ENCODE measurements at places on chromosomes 16 and 17.

GRCh38 chr17:12522743-12523183 is 142.9 kb upstream of the MYOCD start:
- DNase-seq: no peak
- no peaks in the 10 kb centered on the region for H3K4me1 ChIP-seq
- no peak overlapping the region for H3K4me3 ChIP-seq
- no peaks in the 10 kb centered on the region for H3K36me3 ChIP-seq

DNA sequence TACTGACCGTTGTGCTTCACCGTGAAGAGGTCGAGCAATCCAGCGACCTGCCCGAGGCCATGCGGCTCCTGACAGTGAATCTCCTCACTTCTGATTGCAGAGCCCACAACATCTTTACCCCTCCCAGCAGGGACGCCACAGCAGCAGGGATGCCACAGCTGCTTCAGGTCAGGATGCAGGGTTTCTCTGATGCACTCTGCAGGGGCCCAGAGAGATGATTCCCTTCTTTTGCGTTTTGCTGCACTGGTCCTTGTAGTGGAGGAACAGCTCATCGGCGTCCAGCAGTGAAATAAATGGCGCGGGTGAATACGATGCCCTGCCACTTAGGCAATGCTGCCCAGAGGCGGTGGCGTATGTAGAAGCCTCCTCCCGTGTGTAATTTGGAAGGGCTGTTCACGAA is 5.6 kb downstream of the KIAA0513 start:
- H3K27me3 ChIP-seq: no peaks in the 10 kb centered on the region
- H3K36me3 ChIP-seq: peaks cover 15% of the 10 kb centered on the region
- peaks cover 17% of the 10 kb centered on the region for H3K4me1 ChIP-seq

DNA sequence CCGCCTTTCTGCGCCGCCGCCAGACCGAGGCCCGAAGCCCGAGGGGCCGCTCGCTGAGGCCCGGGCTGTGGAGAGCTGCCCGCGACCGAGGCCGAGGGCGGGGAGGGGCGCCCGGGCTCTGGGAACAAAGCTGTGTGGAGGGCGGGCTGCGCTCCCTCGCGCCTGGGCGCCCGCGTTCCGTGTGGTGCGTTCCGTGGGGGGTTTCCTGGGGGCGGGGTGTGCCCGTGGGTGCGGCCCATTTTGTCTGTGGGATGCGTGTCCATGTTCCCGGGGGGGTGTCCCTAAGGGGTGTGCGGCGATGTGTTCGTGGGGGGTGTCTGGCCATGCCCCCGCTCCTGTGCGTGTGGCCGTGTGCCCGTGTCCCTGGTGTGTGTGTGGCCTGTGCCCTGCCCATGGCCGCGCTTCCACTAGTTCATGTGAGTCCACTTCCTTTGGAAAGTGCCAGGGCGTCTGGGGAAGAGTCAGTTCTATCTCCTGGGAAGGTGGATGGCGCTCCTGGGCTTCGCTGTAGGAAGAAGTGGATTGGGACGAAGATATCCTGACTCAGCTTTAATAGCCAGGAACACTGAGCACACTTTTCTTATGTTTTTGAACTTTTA is 520 bp downstream of the JPT2 start:
- DNase-seq: peak; percentile 2
- peak overlapping the region; percentile 78 for H3K27ac ChIP-seq
- H3K4me3 ChIP-seq: peak overlapping the region; percentile 59
- no peaks in the 10 kb centered on the region for H3K4me1 ChIP-seq
- peaks cover 24% of the 10 kb centered on the region for H3K36me3 ChIP-seq

GRCh38 chr17:43393944-43394482 is 4.8 kb upstream of the ARL4D start:
- no peaks in the 10 kb centered on the region for H3K36me3 ChIP-seq
- peak; percentile 79 for DNase-seq
- peaks cover 9% of the 10 kb centered on the region for H3K4me1 ChIP-seq
- H3K27ac ChIP-seq: no peak overlapping the region

- no peaks in the 10 kb centered on the region for H3K4me1 ChIP-seq
- no peak overlapping the region for H3K27ac ChIP-seq
- no peak for DNase-seq
- no peaks in the 10 kb centered on the region for H3K36me3 ChIP-seq
- no peak overlapping the region for H3K4me3 ChIP-seq
- no peaks in the 10 kb centered on the region for H3K27me3 ChIP-seq
These were observed 12.2 kb upstream of the CDH5 start for GRCh38 chr16:66354034-66354909.

GRCh38 chr17:9286434-9286833 is 265.1 kb downstream of the NTN1 start:
- no peaks in the 10 kb centered on the region for H3K36me3 ChIP-seq
- H3K4me1 ChIP-seq: peaks cover 7% of the 10 kb centered on the region
- no peaks in the 10 kb centered on the region for H3K27me3 ChIP-seq
- no peak overlapping the region for H3K4me3 ChIP-seq

- no peaks in the 10 kb centered on the region for H3K36me3 ChIP-seq
- no peak overlapping the region for H3K4me3 ChIP-seq
- H3K4me1 ChIP-seq: no peaks in the 10 kb centered on the region
- DNase-seq: no peak
- H3K27me3 ChIP-seq: no peaks in the 10 kb centered on the region
- no peak overlapping the region for H3K27ac ChIP-seq
These were observed 197.2 kb downstream of the FOXL1 start for GRCh38 chr16:86775511-86775921.

Measured in naive thymus-derived CD4-positive, alpha-beta T cell (primary cell).